ENCODE measurements at places on chromosomes 7 and 10. TPM values are rescaled to one million over a fixed set of nuclear protein-coding genes. Genes with fewer than 3 reads are reported as not detected.

- H3K27ac ChIP-seq, result no peak overlapping the region
- no peaks in the 10 kb centered on the region for H3K27me3 ChIP-seq
- H3K36me3 ChIP-seq, result no peaks in the 10 kb centered on the region
- peak overlapping the region; percentile 61 for H3K4me3 ChIP-seq
Measured at GRCh38 chr10:132420981-132421846, 24.2 kb downstream of the PWWP2B start.

GRCh38 chr7:151379193-151379520 lies 30.7 kb downstream of the WDR86 start:
- DNase-seq, result no peak
- peaks cover 23% of the 10 kb centered on the region for H3K4me1 ChIP-seq
- peaks cover 2% of the 10 kb centered on the region for H3K36me3 ChIP-seq

GRCh38 chr10:100570506-100570905 lies 34.8 kb downstream of the HIF1AN start:
- peaks cover 27% of the 10 kb centered on the region for H3K27me3 ChIP-seq
- no peak overlapping the region for H3K27ac ChIP-seq
- H3K4me3 ChIP-seq, result no peak overlapping the region
- H3K36me3 ChIP-seq, result peaks cover 8% of the 10 kb centered on the region
- DNase-seq, result no peak

DNA sequence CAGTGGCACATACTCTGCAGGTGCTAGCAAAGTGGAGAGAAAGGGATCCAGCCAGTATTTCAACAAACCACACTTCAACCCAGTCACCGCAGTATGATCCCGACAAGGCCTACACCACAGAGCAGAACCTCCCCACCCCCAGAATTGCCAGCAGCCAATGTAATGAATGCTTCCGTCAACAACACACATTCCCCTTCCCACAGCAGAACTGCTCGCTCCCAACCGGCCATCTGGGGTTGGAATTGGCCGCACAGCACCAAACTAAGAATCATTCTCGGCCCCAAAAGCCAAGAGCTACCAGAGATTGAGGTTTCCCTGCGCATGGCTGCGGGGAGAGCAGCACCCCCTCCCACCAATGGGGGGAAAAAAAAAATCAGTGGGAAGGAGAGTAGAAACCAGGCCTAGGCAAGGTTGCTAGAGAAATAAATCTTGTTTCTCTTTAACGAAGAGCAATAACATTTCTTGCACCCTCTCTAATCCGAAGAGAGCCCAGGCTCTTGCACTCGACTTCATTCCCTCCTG lies 1.1 kb downstream of the WASL start:
- peak overlapping the region; percentile 93 for H3K27ac ChIP-seq
- H3K36me3 ChIP-seq, result peaks cover 3% of the 10 kb centered on the region
- peak overlapping the region; percentile 96 for H3K4me3 ChIP-seq

GRCh38 chr10:11355592-11355991 lies 255.9 kb downstream of the USP6NL start:
- DNase-seq, result no peak
- no peaks in the 10 kb centered on the region for H3K4me1 ChIP-seq
- H3K27ac ChIP-seq, result no peak overlapping the region
- H3K36me3 ChIP-seq, result no peaks in the 10 kb centered on the region
- no peaks in the 10 kb centered on the region for H3K27me3 ChIP-seq
- H3K4me3 ChIP-seq, result no peak overlapping the region

- no peaks in the 10 kb centered on the region for H3K4me1 ChIP-seq
- no peaks in the 10 kb centered on the region for H3K36me3 ChIP-seq
- H3K27me3 ChIP-seq, result peaks cover 19% of the 10 kb centered on the region
- no peak within 1 kb of the TSS for H3K27ac ChIP-seq
Measured at GRCh38 chr7:95596198-95597063, at the start of gene PDK4. Gene PDK4, minus strand, starts transcription at chr7:95596516. Its CDS starts 223 bp downstream, at chr7:95596293.

ZNF365 gene
- 1.6 TPM for total RNA-seq

DNA sequence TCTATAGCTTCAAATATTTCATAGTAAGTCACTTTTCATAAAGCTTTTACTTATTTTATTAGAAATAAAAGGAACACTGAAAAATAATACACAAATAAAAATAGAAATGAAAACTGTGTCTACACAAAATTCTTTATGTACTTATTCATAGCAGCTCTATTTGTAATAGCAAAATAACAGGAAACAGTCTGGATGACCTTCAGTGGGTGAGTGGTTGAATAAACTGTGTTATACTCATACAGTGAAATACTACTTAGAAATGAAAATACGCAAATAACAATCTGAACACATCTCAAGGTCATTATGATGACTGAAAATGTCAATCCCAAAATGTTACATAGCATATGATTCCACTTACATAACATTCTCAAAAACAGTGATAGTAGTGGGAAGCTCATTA lies 138.7 kb upstream of the PCLO start:
- H3K4me1 ChIP-seq, result no peaks in the 10 kb centered on the region
- H3K27ac ChIP-seq, result no peak overlapping the region
- H3K27me3 ChIP-seq, result no peaks in the 10 kb centered on the region
- no peaks in the 10 kb centered on the region for H3K36me3 ChIP-seq

DNA sequence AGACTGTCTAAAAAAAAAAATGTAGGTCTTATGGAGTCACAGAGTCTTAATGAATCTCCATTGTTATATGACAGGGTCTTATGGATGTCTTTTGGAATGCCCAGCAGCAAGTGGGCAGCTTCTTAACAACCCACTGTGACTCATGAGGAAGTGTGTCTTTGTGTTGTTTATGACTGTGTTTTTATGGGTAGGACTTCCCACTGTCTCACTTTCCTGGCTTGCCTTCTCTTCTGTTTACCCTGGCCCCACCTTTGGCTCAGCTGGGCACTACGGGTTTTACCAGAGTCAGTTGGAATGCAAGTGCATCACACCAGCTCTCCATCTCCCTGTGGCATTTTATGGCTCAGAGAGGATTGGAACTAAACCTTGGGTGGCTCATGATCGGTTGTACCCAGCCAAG lies 580.5 kb downstream of the AUTS2 start:
- no peak overlapping the region for H3K4me3 ChIP-seq
- DNase-seq, result no peak
- no peaks in the 10 kb centered on the region for H3K27me3 ChIP-seq

DNA sequence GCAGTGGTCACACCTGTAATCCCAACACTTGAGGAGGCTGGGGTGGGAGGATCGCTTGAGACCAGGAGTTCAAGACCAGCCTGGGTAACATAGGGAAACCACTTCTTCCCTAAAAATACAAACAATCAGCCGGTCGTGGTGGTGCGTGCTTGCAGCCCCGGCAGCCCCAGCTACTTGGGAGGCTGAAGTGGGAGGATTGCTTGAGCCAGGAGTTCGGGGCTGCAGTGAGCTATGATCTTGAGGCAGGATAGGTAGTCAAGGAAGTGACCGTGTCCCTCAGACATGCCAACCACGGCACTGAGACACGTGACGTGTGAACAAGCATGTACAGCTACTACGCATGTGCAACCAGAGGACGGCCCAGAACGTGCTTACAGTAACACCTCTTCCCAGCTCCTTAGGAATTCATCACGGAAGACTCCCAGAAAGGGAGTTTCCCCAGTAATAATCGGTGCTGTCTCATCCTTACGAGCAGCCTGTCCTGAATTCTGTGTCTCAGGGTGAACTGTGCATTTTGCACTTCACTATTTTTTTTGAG lies 5.3 kb downstream of the GUSB start:
- peaks cover 12% of the 10 kb centered on the region for H3K4me1 ChIP-seq
- no peak overlapping the region for H3K4me3 ChIP-seq
- no peak overlapping the region for H3K27ac ChIP-seq

GRCh38 chr10:94205396-94205831 lies 157.3 kb downstream of the NOC3L start:
- H3K27me3 ChIP-seq, result peaks cover 6% of the 10 kb centered on the region
- H3K36me3 ChIP-seq, result no peaks in the 10 kb centered on the region
- no peak overlapping the region for H3K27ac ChIP-seq
- H3K4me3 ChIP-seq, result no peak overlapping the region

PLEKHS1 gene
- not detected for total RNA-seq

ANKRD30A gene
- total RNA-seq, result not detected

GRCh38 chr7:142581341-142581740 lies 167.9 kb upstream of the PRSS1 start:
- H3K27me3 ChIP-seq, result no peaks in the 10 kb centered on the region
- H3K27ac ChIP-seq, result peak overlapping the region; percentile 71
- H3K4me1 ChIP-seq, result peaks cover 27% of the 10 kb centered on the region
- H3K36me3 ChIP-seq, result no peaks in the 10 kb centered on the region
- DNase-seq, result no peak
- H3K4me3 ChIP-seq, result peak overlapping the region; percentile 43

DNA sequence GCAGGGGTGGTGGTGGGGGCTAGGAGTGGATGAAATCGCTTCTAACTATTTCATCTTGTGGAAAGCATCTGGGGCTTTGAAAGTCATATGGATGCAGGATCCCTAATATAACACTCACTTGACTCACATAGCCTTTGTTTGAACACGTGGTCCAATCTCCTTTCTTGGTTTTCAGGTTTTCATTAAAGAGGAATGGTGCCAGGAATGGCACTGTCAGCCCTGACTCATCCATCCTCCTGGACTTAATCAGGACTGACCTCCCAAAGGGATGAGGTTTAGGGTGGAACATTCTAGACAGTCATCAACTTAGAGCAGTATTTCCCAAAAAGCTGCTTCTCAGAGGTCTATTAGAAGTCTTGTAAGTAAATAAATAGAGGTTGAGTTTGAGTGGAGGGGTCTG lies 162.0 kb upstream of the PLXNA4 start:
- no peak overlapping the region for H3K4me3 ChIP-seq
- H3K36me3 ChIP-seq, result no peaks in the 10 kb centered on the region
- H3K27ac ChIP-seq, result no peak overlapping the region

- DNase-seq, result no peak
- no peak overlapping the region for H3K27ac ChIP-seq
- no peaks in the 10 kb centered on the region for H3K27me3 ChIP-seq
- H3K4me1 ChIP-seq, result no peaks in the 10 kb centered on the region
Measured at GRCh38 chr7:20064974-20065862, 152.0 kb downstream of the MACC1 start.

- H3K4me1 ChIP-seq, result no peaks in the 10 kb centered on the region
- H3K36me3 ChIP-seq, result no peaks in the 10 kb centered on the region
- DNase-seq, result no peak
- H3K27me3 ChIP-seq, result peaks cover 2% of the 10 kb centered on the region
- H3K27ac ChIP-seq, result no peak overlapping the region
Measured at GRCh38 chr10:44427479-44427878, 42.6 kb upstream of the CXCL12 start.

DNA sequence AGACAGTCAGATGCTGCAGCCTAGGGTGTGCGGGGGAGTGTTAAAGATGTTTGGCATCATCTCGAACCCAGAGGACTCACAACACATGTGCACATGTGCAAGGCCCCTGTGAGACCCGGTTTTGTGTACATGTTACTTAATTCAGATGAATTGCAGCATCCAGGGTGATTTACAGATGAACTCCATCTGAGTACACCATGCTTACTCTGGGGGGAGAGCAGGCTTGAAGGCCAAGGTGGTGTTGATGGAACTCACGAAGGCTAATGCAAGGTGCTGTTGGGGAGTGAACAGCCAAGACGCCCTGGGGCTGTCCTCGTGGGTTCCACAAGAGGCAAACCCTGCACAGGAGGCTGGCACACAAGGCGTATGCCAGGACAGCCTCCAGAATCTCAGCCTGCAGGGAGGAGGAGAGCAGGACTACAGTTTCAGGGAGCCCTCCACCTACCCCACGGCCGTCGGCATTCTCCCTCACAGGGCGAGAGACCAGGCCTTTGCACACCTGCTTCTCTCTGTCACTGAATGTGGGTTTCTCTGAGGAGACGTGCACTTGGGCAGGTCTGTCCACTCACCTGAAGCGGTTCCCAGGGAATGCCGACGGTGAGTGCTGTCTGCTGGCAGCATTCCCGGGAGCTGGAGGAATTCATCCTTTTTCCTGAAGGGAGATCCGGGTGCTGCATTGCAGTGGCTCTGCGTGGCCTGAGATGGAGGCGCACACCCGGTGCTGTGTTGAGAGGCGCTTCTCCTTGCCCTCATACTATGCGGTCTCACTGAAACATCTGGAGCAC lies 178.5 kb upstream of the RNF32 start:
- no peak overlapping the region for H3K4me3 ChIP-seq
- peaks cover 2% of the 10 kb centered on the region for H3K36me3 ChIP-seq
- H3K27ac ChIP-seq, result no peak overlapping the region
- no peak for DNase-seq
- peaks cover 35% of the 10 kb centered on the region for H3K27me3 ChIP-seq

- no peaks in the 10 kb centered on the region for H3K36me3 ChIP-seq
- no peak overlapping the region for H3K27ac ChIP-seq
- no peak overlapping the region for H3K4me3 ChIP-seq
- H3K4me1 ChIP-seq, result no peaks in the 10 kb centered on the region
- no peak for DNase-seq
Measured at GRCh38 chr7:158116235-158116634, 471.4 kb downstream of the PTPRN2 start.

- H3K27me3 ChIP-seq, result no peaks in the 10 kb centered on the region
- H3K4me1 ChIP-seq, result peaks cover 2% of the 10 kb centered on the region
- H3K36me3 ChIP-seq, result peaks cover 5% of the 10 kb centered on the region
- no peak for DNase-seq
Measured at GRCh38 chr10:1022413-1022812, 3.2 kb downstream of the IDI2 start.

Measured in T-helper 17 cell (primary cell).